ENCODE measurements at places on chromosomes 11 and 22. TPM values are rescaled to one million over a fixed set of nuclear protein-coding genes. Genes with fewer than 3 reads are reported as not detected.

GRIK4 gene
- not detected for total RNA-seq

- no peak for DNase-seq
These were observed 18.7 kb upstream of the DBX1 start for GRCh38 chr11:20178976-20179375.

GRCh38 chr11:117107701-117108590 lies 9.7 kb upstream of the SIK3 start:
- no peak for DNase-seq

DNA sequence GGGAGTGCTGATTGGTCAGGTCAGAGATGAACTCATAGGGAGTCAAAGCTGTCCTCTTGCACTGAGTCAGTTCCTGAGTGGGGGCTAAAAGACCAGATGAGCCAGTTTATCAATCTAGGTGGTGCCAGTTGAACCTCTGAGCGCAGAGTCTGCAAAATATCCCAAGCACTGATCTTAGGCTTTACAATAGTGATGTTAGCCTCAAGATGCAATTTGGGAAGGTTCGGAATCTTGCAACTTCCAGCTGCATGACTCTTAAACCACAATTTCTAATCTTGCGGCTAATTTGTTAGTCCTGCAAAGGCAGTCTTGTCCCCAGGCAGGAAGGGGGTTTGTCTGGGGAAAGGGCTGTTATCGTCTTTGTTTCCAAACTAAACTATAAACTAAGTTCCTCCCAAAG lies 92.3 kb upstream of the PARVA start:
- no peak for DNase-seq

DNA sequence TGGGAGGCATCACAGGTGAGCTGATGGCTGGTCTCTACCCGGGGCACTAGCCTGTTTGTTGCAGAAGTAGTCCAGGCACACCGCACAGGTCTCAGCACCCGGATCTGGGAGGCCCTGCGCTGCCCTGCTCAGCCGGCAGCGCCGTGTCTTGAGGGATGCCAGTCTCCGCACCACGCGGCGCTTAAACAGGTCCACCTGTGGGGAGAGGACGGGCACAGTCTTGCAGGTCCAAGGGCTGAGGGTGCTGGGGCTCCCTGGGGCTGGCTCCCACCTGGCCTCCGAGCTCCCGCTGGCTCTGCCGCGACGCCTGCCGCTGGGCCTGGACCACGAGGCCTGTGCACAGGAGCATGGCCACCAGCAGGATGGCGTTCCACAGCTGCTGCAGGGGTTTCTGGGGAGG lies 7.2 kb downstream of the RNF215 start:
- no peak for DNase-seq

- DNase-seq, result peak; percentile 53
These were observed at the start of gene SH3BP1 for GRCh38 chr22:37639070-37639760. SH3BP1 (plus strand) TSS chr22:37639669; CDS start chr22:37639788, 119 bp downstream.

TXNRD2 gene
- 25.7 TPM for total RNA-seq

OR8A1 gene
- not detected for total RNA-seq

DNA sequence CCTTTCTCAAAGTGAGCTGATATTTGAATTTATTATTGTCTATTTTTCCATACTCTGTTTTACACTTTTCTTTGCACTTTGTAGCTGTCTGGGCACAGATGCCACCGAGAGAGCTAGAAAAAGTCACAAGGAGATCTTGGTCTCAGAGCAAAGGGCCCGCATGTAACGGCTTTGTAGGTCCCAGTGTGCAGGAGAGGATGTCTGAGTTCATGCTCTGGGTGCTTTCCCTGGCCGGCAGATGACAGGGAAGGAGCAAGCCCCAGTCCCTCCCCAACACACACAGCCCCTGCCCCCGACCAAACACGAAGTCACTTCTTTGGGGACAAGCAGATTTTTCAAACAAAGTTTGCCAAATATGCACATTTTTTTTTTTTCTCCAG lies 55.8 kb downstream of the SMIM38 start:
- DNase-seq, result no peak

GRCh38 chr11:70541176-70541575 lies 142.8 kb downstream of the CTTN start:
- DNase-seq, result no peak

MAPK8IP2 gene
- total RNA-seq, result 0.30 TPM

DNA sequence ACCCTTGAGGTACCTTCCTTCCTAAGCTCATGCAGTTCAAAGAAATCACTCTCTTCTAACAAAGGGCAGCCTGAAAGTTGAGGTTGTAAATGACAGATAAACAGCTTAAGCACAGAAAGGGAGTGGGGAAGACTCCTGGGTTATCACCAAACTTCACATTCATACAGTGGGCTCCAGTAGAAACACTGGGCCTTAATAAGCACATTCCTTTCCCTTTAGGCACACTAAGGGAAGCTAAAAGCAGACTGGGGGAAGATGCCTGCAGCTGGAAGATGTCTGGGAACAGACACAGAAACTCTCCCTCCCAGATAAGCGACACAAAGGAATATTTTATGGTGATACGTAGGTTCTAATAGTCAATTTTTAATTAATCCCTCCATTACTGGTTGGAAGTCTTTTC lies 350.3 kb upstream of the MPPED2 start:
- no peak for DNase-seq

DNA sequence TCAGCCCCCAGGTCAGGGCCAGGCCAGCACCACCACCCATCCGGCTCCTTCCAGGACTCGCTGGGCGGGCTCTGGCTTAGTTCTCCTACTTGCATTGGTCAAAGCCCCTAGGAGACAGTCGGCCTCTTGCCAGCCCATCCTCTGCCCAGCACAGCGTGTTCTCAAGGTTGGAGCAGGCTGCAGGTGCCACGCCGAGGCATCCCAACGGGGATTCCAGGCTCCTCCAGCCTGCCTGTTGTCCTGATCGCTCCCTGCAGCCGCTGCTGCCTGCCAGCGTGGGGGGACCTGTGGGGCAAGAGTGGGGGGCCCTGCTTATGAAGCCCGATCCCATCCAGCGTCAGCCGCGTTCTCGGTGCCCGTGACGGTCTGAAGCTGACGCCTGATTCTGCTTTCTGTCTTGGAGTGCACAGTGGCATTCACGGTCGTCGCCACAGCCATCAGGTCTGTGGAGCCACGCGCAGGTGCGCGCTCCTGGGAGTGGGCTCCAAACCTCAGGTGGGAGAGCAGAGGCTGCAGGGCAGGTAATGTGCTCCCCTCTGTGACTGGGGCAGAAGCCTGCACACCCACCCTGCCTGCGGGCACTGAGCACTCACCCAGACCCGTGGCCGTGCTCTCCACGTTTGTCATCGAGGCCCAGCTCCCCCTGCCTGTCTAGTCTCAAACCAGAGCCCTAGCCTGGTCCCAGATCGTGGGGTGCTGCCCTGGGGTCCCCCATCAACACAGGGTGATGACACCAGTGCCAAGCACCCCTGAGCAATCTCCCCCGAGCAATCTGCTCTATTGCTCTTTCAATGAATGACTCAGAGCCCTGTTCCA lies 991.6 kb downstream of the BRD1 start:
- DNase-seq, result no peak

- DNase-seq, result peak; percentile 11
These were observed 40.5 kb upstream of the RIC3 start for GRCh38 chr11:8209208-8209807.

OR8D4 gene
- not detected for total RNA-seq

FUT4 gene
- 5.1 TPM for total RNA-seq

DNA sequence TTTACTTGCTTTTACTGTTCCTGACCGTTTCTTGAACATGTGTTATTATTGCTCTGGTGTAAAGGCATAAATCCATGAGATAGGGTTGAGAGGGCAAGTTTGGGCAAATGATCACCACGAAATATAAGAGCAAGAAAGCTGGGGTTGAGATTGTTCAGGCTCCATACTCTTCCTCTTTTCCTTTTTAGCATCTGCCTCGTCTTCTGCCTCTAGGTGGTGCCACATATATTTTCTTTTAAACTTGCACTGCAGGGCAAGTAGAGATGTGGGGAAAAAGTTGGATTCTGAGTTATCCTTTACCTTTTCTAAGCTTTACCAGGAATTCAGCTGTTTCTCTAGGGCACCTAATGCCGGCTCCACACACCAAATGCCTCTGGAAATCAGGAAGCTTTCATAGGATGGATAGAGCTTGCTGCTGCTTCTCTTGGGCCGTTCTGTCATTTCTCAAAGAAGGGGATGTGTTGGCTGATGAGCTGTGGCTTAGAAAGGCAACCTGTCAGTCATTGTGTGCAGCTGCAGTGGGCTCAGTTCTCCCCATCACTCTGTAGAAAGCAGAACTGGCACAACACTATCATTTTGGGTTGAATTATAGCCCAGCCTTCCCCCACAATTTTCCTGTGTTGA lies 98.2 kb downstream of the LDLRAD3 start:
- DNase-seq, result no peak

SLC17A6 gene
- not detected for total RNA-seq

F2 gene
- not detected for total RNA-seq

PAMR1 gene
- total RNA-seq, result not detected
